ENCODE measurements at places on chromosomes 4 and X.

DNA sequence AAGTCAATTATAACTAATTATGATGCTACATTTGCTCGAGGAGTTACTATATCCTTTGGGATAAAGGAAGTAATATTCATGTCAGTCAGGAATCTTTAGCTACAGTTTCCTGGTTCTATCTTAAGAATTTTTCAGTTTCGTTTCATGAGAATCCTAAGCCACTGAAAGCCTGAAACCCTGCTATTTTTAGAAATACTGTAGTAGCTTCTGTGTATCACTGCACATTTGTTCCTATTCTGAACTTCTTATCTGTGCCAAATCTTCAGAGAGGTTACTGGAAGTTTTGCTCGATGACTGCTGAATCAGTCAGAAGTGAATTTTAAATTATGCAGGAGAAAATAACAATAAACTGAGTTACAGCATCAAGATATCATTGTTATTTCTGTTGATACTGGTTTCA is 249.2 kb downstream of the TENM3 start:
- no peak for DNase-seq

- no peak for DNase-seq
These were observed 122.6 kb upstream of the BMPR1B start for GRCh38 chr4:94635177-94635576.

- no peak for DNase-seq
These were observed 30.7 kb upstream of the JAKMIP1 start for GRCh38 chr4:6230827-6231662.

- no peak for DNase-seq
These were observed 192.4 kb upstream of the RPL34 start for GRCh38 chr4:108427946-108428485.

GRCh38 chr4:116925900-116926457 is 159.4 kb downstream of the TRAM1L1 start:
- DNase-seq: no peak

- DNase-seq: no peak
These were observed 650.8 kb downstream of the PCDH7 start for GRCh38 chr4:31370866-31371465.

DNA sequence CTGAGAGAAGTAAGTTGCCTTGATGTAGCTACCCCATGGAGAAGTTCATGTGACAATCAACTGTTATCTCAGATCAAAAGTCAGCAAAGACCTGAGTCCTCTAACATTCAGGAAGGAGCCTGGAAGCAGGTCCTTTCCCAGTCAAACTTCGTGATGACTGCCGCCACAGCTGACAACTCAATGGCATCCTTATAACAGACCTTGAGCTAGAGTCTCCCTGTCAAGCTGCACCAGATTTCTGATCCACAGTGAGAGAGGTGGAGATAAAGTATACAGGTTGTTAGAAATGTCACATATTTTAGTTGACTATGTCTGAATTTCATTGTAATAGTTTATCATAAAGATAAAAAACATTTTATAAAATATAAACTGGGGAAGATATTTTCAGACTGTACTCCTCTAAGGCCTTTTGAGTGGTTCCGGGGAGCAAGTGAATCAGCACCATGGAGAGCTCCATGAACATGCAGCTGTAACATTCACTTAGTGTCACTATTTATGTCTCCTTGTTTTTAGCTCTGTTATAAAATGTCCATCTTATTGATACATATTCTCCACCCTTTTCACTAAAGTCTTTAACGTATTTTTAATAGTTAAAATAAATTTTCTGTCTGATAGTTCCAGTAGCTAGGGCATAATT is 1653.5 kb upstream of the AGA start:
- DNase-seq: no peak

Data from T-helper 22 cell (primary cell).